Liver (tissue), 10 donors: ENCODE measurements at places on chromosomes 4 and X.

- no peak for DNase-seq
Measured at GRCh38 chr4:159009521-159009920, 93.4 kb upstream of the RAPGEF2 start.

- DNase-seq: no peak
Measured at GRCh38 chr4:23839279-23839678, 50.6 kb downstream of the PPARGC1A start.

DNA sequence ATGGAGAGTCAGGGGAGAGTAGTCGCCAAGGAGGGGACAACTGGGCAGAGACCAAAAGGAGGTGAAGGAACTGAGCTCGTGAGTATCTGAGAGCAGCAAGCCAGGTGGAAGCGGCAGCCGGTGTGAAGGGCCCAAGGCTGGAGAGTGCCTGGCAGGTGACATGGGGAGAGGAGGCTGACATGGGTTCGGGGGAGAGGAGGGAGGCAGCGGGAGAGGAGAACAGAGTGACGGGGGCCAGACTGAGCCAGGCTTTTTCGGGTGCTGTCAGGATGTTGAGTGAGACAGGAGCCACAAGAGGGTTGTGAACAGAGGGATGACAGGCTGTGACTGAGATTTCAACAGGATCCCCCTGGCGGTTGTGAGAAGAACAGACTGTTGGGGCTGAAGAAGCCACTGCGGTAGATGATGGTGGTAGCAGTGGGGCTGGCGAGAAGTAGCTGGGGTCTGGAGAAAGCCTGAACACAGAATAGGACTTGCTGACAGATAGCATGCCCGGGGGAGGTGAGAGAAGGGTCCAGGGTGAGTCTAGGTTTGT, 5.7 kb downstream of the ELK1 start:
- DNase-seq: no peak

DNA sequence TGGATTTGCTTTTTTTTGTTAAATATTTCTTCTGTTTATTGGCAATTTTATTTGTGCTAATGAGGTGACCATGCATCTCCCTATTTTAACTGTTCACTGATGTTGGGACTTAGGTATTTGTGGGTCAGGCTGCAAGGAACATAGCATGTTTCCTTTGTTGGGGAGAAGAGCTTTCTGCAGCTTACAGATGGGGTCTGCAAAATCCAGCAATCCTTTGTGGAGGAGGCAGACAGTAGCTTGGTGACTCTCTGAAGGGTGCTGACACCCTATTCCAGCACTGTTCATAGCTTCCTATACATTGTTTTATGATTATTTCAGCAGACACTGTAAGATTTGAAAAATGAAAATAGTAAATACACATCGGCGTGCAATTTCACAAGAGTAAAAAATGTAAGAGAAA, 491.7 kb downstream of the RAPGEF2 start:
- no peak for DNase-seq

- no peak for DNase-seq
Measured at GRCh38 chr4:706834-707598, 1.4 kb downstream of the PCGF3 start.

DNA sequence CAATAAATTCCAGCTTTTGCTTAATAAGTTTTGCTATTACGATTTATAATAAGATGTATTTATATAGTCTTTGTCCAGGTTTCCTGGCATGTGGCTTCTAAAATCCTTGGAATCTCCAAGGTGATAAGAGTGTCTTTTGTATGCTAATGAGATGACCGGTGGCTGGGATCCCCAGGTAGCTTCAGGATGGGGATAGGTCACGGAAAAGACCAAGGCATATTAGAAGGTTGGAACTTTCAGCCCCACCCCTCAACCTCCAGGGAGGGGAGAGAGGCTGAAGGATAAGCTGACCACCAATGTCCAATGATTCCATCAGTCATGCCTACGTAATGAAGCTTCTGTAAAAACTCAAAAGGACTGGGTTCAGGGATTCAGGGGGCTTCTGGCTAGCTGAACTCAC, 41.7 kb downstream of the SMIM20 start:
- DNase-seq: no peak

- DNase-seq: no peak
Measured at GRCh38 chr4:89561048-89561447, 253.4 kb upstream of the GPRIN3 start.

- DNase-seq: no peak
Measured at GRCh38 chr4:172055498-172055897, 242.3 kb downstream of the GALNTL6 start.

DNA sequence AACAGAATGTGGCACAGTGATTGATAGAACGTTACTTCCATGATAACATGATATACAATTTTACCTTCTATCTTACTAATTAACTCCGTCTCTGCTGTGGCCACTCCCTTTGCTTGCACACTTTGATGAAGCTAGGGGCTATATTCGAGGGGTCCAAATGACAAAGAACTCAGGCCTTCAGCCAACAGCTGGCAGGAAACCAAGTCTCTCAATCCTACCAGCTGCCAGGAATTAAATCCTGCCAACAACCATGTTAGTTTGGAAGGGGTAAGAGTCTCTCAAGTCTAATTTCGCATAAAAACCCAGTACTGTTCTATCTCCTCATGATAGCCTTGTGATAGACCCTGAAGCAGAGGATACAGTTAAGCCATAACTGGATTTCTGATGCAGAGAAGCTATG, 1122.9 kb upstream of the PCDH10 start:
- DNase-seq: no peak

GRCh38 chrX:53312946-53313727, 31.8 kb upstream of the IQSEC2 start:
- DNase-seq: peak; percentile 61

DNA sequence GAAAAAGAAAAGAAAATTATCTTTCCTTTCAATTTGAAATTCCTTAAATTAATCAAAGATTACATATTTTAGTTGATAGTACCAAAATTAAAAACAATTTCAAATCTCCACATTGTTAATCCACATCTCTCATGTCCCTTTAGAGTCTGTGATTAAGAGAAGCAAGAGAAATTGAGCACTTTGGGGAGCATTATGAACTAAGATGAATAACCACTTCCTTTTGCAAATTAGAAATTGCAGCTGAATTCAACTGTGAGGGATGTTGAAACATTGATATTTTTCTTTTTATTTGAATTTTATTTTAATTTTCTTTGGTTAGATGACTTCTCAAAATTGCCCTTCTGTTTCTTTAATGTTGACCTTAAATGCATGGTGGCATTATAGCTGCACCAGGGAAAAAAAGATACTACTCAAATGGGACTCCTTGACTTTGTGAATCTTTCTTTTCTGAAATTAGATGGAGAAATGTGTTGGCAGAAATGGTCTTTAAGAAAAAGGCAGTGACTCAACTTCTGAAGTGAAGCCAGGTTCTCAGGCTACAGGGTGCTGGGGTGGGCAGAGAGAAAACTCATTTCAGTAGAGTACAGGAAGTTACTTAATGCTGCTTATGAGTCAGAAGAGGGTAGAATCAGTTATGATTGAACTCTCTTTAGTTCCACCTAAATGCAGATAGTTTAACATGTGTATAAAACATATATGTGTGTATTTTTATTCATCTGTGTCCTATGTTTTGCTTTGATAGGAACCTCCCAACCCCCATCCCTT, 92.0 kb upstream of the TNIP3 start:
- no peak for DNase-seq

- no peak for DNase-seq
Measured at GRCh38 chr4:126533146-126533805, 1099.5 kb upstream of the INTU start.

DNA sequence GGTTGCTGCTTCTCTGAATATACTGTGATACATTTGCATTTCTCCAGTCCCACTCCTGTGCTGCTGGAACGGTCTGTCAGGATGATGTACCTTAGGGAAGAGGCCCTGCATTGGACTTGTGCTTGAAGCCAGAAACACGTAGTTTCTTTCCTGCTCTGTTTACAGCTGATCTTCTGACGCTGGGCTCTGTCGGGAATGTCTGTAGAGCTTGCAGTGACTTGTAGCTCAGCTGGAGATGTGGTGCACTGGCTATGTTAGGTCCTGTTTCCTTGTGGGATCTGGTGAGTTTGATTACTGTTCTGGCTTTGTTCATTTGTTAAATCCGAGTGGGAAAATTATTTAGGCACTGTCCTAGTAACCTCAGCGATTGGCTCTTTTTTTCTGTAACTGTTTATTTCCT, 137.2 kb upstream of the WDR1 start:
- DNase-seq: no peak

- DNase-seq: no peak
Measured at GRCh38 chr4:93066749-93067148, 761.8 kb upstream of the ATOH1 start.

GRCh38 chr4:168074861-168075260, 17.5 kb upstream of the ANXA10 start:
- no peak for DNase-seq

DNA sequence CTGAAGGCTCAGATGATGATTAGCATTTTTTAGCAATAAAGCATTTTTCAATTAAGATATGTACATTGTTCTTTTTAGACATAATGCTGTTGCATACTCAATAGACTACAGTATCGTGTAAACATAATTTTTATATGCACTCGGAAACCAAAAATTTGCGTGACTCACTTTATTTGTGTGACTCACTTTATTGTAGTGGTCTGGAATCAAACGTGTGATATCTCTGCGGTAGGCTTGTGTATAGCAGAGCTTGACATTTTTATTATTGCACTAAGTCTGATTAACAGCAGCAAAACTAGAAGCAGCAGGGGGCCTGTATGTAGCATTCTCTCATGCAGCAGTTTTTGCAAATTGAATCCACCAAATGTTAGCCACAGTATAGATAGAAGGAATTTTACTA, 119.1 kb upstream of the PRDX4 start:
- no peak for DNase-seq

DNA sequence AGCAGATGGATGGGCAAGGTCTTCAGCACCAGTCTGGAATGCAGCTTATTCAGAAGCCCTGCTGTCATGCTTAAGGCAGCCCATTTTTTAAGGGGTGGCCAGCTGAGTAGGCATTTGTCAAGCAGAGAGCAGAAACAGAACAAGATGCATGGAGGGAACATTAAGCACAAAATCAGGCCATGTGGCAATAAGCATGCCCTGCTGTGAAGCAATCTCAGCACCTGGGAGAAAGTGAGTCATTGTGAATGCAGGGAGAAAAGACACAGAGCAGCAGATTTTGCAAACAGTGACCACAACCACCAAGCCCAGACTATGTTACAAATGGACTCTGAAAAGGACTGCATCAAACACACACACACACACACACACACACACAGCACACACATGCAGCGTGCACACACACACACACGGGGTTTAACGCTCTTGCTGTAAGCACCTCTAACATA, 94.1 kb upstream of the GALNT7 start:
- no peak for DNase-seq

GRCh38 chr4:7206911-7207567, 14.7 kb downstream of the SORCS2 start:
- DNase-seq: no peak

- DNase-seq: no peak
Measured at GRCh38 chr4:169618286-169618685, 2.1 kb upstream of the CLCN3 start.

DNA sequence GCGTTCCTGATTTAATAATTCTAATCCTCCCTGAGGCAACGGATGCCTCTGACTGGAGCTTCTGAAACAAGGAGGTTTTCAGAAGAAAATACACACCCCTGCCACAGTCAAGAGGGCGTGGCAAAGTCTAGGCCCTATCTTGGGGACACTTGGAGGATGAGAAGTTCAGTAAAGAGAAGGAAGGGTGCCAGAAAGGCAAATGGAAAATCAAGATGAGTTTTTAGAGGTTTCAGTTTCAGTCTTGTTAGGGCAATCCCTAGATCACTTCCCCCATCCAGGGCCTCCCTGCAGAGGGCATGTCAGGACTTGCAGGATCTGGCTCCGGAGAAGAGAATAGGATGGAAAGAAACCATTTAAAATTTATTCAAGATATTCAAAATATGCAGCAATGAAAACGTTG, 28.5 kb upstream of the FGF2 start:
- no peak for DNase-seq

- no peak for DNase-seq
Measured at GRCh38 chr4:67521506-67521905, 23.8 kb downstream of the CENPC start.

GRCh38 chr4:112451831-112452230, 64.1 kb downstream of the NEUROG2 start:
- DNase-seq: no peak

DNA sequence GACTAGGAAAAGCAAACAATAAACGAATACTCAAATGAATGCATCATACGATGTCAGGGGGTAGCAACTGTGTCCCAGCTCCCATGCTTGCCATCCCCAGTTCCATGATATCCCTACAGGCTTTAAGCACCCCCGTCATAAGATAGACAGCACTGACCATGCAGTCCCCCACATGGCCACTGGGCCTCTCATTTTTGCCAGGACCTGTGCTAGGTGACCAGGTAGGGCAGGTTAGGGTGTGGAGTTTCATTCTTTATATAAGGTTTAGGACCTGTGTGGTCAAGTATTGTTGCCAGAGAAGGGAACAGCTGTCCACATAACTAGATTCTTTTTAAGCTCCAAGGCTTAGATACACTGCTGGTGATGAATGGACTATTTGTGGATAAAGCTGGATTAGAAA, 9.7 kb downstream of the PPEF2 start:
- no peak for DNase-seq

- peak; percentile 40 for DNase-seq
Measured at GRCh38 chrX:77087529-77088169, 359.5 kb upstream of the FGF16 start.

DNA sequence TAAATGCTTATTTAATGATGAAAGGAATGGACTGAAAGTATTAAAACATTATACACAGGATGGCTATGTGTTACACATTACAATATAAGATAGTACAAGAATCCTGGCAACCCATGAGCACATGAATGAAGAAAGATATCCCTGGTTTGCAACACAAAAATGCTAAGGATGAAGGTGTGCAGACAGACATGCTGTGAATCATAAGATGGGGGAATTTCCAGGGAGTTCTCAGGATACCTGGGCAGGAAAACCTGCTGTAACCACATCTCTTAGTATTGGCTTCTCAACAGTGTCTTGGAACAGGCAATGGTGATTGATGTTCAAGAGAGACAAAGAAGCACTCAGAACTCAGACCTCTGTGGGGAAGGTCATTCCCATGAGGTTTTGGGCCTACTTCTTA, 23.9 kb upstream of the ANOS1 start:
- no peak for DNase-seq

DNA sequence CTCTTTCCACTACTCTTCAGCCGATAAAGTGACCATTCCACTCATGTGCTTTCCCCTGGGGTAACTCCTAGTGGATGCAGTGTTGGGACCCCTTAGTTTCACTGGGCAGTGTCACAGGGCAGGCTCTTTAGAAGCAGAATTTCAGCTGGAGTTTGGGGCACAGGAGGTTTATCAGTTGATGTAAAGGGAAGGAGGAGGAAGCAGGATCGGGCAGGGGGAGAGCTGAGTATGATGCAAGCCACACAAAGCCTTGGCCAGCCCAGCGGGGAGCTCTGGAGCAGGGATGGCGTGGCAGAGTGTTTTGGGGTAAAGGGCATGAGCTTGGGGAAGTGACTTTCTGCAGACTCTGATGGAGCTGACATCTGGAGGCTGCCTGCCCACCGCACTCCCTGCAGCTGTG, 19.3 kb downstream of the WDR13 start:
- DNase-seq: no peak

GRCh38 chr4:16187455-16187854, 38.8 kb downstream of the TAPT1 start:
- no peak for DNase-seq
